Fibroblast of skin of left biceps (primary cell): ENCODE measurements at places on chromosomes 5 and 9.

GRCh38 chr5:73280821-73281746 is 108.1 kb downstream of the TMEM174 start:
- DNase-seq, result peak; percentile 57

- no peak for DNase-seq
Observed at GRCh38 chr5:141547488-141547887, 58.6 kb downstream of the PCDHGC5 start.

- no peak for DNase-seq
Observed at GRCh38 chr9:76717613-76718012, 46.6 kb upstream of the PCA3 start.

DNA sequence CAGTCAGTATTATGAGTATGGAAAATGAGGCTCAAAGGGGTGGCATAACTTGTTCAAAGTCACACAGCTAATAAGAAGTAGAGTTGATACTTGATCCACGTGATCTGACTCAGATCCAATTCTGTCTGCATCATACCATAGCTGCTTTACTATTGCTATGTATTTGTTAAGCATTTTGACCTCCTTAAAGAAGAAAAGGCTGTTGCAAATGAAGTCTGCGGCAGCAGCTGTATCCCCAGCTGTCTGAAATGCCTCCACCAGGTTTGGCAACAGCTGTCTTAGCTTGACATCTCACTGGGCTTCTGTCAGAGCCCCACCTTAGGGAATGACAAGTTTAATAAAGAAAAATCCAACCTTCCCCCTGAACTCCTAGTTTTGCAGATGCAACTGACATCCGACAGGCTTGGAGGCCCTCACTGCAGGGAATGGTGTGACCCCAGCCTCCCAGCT is 75.6 kb upstream of the SLC44A1 start:
- no peak for DNase-seq

- no peak for DNase-seq
Observed at GRCh38 chr5:33445798-33446197, 5.0 kb downstream of the TARS1 start.

- no peak for DNase-seq
Observed at GRCh38 chr5:178285399-178286225, 53.0 kb upstream of the PHYKPL start.

- DNase-seq, result no peak
Observed at GRCh38 chr5:126377424-126377823, 45.8 kb upstream of the GRAMD2B start.
